ENCODE measurements at places on chromosomes 12 and 14.

DNA sequence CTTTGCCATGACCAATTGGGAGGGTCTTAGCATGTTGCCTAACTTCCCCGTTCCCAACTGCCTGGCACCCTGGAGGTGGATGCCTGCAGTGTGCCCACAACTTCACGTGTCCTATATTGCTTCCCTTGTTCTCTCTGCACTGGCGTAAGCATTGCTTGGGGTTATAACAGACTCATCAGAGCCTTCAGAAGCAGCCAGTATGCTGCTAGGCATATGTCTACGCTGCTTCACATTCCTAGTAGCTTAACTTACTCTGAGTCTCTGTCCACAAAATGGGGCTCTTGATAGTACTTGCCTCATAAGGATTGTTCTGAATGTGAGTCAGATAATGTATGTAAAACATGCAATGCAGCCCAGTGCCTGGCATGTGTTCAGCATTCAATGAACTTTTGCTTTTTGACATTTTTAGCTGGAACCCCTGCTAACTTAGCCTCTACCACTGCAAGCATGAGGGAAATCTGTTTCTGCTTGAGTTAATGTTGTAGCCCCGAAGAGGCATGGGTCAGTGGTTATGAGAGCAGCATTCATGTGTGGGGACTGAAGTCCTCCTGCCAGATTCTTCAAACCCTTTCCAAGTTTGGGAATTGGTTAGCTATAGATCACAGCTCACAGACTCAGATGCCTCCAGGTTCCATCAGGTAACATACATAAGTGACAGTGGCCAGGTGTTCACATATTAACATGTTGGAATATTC lies 2.8 kb downstream of the SLC5A8 start:
- no peak for DNase-seq

- DNase-seq = no peak
These were observed 2.7 kb upstream of the ASB8 start for GRCh38 chr12:48160046-48160445.

- no peak for DNase-seq
These were observed 7.3 kb upstream of the ZNF740 start for GRCh38 chr12:53173085-53173715.

GRCh38 chr12:131264635-131265034 lies 310.9 kb downstream of the ADGRD1 start:
- no peak for DNase-seq

DNA sequence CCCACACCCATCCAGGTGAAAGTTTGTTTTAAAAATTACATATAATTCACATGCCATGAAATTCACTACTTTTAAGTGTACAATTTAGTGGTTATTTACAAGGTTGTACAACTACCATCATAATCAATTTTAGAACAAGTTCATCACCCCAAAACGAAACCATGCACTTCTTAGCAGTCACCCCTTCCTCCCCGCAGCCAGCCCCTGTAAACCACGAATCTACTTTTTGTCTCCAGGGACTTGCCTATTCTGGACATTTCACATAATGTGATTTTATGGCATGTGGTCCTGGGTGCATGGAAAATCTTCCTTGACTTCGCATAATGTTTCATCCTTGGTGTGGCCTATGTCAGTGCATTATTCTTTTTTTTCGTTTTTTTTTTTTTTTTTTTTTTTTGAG lies 19.2 kb upstream of the TRAF3 start:
- no peak for DNase-seq

DNA sequence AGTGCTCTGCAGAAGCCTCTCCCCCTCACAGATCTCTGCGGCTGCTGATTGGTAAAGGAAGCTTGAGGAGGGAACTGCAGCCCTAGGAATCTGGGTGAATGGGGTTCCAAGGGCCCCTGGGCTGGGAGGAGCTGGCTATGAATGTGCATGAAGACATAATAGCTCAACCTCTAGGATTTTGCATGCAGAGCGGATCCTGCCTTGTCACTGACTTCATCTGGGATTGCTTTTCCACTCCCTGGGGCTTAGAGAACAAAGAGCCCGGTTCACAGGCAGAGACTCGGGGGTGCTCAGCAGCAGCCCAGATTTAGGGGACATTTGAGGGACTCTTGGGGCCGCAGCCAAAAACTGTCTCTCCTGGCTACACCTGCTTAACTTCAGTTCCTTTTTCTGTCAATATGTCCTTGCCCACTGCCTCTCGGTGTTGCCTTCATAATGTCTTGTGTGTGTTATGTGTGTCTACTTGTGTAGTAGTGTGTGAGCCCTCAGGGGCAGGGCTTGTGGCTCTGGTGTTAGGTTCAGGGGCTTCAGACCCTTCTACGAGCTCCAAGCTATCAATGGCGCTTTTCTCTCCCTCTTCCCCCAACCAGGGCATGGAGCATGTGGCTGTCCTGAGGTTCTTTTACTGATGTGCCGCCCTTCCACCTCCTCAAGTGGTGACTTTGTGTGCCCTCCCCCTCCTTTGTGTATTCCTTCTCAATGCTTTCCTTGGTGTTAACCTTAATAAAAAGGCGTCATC lies 1.9 kb downstream of the CCDC184 start:
- no peak for DNase-seq

- no peak for DNase-seq
These were observed 84.1 kb upstream of the SLC38A2 start for GRCh38 chr12:46456356-46457334.

- peak; percentile 87 for DNase-seq
These were observed 13.1 kb downstream of the GPR68 start for GRCh38 chr14:91231446-91231845.

- no peak for DNase-seq
These were observed 22.0 kb downstream of the SRP54 start for GRCh38 chr14:35004839-35005238.

GRCh38 chr14:34195964-34196363 lies 245.1 kb upstream of the EGLN3 start:
- no peak for DNase-seq

DNA sequence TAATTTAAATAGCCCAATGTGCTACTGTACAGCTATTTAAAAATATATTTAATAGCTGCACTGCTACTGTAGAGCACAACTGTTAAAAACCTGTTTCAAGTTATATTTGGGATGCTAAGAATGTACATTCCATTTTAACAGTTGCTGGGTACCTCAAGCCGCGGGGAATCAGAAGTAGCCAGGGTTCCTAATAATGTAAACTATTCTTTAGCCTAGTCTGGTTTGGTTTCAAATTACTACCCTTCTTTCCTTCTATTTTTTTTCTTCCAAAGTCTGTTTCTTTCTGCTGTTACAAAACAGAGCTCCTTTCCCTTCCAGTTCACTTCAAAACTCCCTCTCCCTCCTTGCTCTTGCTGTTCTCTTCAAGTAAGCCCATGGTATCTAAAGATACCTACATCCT lies 21.3 kb downstream of the SCAF11 start:
- DNase-seq = no peak

- no peak for DNase-seq
These were observed 430.3 kb downstream of the RAD51B start for GRCh38 chr14:68249661-68250451.

- peak; percentile 17 for DNase-seq
These were observed 49.2 kb downstream of the FUT8 start for GRCh38 chr14:65461730-65462129.

GRCh38 chr14:106613256-106613655 lies 1086.9 kb downstream of the TMEM121 start:
- no peak for DNase-seq

- no peak for DNase-seq
These were observed 579.1 kb downstream of the PRKD1 start for GRCh38 chr14:29348504-29348903.

DNA sequence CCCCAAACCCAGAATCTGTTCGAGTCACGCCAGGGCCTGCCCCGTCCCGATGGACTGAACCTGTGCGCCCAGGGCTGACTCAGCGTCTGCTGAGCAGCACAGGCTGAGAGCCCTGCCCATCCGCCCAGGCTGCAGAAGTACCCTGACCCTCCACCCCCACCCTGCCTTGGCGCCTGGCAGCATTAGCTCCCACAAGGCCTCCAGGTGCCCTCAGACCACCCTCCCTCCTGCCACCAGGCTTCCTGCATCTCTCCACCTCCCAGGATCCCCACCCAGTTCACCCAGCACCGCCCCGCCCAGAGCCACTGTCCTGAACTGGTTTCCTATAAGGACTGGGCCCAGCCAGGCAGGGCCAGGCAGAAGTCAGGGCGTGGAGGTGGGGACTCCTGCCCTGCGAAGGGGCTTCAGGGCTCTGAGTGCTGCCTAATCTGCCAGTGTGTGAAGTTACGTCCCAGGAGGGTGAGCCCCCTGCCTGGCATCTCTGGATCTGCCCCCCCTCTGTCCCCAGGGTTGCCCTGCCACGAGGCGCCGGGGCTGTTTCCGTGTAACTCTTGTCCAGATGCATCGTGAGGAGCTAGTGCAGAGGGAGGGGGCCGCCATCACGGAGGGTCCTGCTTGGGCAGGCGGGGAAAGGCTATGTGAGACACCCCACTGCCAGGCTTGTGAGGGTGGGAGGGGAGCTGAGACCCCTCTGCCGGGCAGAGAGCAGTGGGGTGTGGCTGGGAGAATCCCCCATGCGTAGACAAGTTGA lies 9.1 kb downstream of the ADSS1 start:
- no peak for DNase-seq

- DNase-seq = no peak
These were observed 91.2 kb downstream of the RFLNA start for GRCh38 chr12:124386059-124386458.

DNA sequence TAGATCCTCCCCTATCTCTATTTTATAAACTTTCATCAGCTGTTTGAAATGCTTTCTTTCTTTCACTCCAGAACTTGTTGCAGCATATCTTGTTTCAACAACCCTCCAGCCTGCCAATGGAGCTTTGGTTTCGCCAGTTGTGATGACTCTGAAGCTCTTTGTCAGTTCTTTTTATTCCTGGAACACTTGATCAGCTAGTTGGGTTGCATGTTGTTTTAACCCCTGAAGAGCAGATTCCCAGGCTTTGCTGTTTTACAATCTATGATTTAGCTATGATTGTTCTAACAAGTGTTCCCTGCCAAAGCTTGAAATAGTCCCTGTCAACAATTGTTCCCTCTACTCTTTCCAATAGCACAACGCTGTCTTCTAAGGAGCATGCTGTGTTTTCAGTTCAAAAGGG lies 50.6 kb upstream of the FUT8 start:
- DNase-seq = no peak

GRCh38 chr14:64971943-64972791 lies at the start of gene RAB15:
Gene RAB15 (minus strand): TSS chr14:64972336. CDS start chr14:64972076, 260 bp downstream.
- no peak for DNase-seq

GRCh38 chr12:125143491-125143890 lies 78.3 kb downstream of the AACS start:
- no peak for DNase-seq

DNA sequence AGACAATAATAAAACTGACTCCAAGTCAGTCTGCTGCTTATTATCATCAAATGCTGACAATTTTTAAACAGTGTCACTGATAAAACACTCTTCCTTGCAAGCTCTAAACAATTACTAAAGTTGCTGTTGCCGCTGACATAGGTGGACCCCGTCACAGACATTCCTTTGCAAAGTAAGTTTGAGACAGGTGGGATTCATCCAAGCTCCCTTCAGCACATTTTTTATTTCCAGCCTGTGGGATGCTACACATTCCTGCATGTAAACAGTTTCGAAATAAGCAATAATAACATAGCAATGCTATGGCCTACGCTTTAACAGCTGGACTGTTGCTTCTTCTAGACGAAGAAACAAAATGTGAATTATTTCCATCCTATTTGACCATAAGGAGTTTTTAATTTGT lies 85.4 kb upstream of the HIF1A start:
- no peak for DNase-seq

GRCh38 chr12:86122846-86123468 lies 133.2 kb downstream of the MGAT4C start:
- DNase-seq = no peak

GRCh38 chr12:116186482-116187150 lies 90.9 kb downstream of the MED13L start:
- no peak for DNase-seq

DNA sequence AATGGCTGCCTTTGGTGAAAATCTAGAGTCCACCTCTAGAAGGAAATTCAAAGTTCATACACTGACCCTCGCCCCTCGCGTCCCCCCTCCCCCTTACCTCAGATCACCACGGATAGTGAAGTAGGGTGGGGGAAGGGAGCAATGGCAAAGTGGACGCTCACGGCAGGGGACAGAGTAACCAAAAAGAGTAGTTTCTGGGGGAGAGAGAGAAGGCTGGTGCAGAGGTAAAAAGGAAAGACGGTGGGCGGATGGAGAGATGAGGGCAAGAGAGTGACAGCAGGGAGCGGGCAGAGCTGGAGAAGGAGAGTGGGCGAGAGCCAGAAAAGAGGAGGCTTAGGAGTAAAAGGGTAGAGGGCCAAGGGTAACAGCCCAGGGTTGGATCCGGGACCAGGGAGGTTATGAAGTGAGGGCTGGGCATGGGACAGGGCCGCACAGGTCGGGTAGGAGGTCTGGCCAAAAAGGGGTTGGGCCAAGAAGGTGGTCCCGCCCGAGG lies 423 bp downstream of the ALDH6A1 start:
- no peak for DNase-seq

DNA sequence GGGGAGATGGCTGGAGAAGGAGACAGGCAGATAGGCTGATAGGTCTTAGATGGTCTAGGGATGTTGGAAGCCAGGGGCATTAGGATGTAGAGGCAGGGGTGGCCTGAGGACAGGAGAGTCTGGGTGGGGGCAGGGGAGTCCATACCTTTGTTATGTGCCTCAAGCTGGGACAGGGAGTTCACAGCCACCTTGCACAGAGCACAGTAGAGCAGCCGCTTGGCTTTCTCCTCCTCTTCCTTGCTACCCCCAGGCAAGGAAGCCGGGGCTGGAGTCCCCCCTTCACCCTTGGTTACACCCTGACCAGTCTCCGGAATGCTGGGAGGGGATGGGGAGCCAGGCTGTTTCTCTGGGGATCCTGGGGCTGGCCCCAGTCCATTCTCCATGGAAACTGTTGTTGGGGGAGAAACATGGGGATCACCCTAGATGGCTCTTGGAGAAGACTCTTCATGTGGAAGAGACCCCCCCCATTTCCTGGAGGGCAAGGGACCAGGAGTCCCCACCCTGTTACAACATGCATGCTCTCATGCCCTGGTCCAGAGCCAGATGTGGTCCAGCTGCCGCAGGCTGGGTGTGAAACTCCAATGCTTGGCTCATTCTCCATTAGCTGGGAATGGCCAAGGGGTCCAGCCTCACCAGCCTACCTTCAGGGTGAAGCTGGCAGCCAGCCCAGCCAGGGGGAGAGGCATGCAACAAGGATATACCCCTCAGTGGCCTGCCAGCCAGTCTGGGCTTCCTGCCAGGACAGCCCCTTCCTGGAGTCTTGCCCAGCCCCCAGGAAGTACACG lies 7.2 kb upstream of the GPR84 start:
- no peak for DNase-seq

GRCh38 chr12:67358781-67359338 lies 89.7 kb downstream of the CAND1 start:
- no peak for DNase-seq

DNA sequence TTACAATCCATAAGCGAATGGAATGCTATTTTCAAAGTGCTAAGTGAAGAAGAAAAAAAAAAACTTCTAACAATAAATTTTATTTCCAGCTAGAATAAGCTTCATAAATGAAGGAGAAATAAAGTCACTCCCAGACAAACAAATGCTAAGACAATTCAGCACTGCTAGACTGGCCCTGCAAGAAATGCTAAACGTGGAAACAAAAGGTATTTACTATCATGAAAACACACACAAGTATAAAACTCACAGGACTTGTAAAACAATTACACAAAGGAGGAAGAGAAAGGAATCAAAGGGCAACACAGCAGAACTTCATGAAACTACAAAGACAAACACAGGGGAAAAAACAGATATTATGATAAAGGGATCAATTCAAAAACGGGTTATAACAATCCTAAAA lies 85.8 kb upstream of the NELL2 start:
- DNase-seq = no peak
